ENCODE measurements at places on chromosomes 13 and 19. TPM values are rescaled to one million over a fixed set of nuclear protein-coding genes. Genes with fewer than 3 reads are reported as not detected.

GRCh38 chr19:58555369-58555885, 522 bp upstream of the CHMP2A start:
- DNase-seq: no peak

DNA sequence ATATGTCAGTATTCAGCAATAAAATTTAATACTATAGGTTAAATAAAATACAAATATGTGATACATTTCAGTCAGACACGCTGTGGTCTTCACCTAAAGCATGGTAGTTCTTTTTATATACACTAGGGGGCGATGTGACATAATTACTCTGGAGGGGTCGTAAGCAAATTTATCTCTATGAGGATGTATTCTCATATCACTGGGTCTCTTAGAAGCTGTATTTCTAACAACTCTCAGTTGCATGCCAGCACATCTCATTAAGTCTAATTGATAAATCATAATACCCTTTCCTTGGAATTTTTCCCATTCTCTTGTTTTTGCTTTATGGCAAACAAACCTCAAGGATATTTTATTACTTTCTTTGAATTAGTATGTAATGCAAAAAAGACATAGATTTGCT, 3.9 kb upstream of the PCDH17 start:
- DNase-seq: no peak

- DNase-seq: peak; percentile 81
These were observed at the start of gene CFD for GRCh38 chr19:858868-859843. Gene CFD (plus strand): TSS chr19:859664. CDS start chr19:859690, 26 bp downstream.

Gene LYPD4
- not detected for polyA plus RNA-seq

Gene CLEC4M
- polyA plus RNA-seq: not detected

Gene HIPK4
- polyA plus RNA-seq: 0.09 TPM

DNA sequence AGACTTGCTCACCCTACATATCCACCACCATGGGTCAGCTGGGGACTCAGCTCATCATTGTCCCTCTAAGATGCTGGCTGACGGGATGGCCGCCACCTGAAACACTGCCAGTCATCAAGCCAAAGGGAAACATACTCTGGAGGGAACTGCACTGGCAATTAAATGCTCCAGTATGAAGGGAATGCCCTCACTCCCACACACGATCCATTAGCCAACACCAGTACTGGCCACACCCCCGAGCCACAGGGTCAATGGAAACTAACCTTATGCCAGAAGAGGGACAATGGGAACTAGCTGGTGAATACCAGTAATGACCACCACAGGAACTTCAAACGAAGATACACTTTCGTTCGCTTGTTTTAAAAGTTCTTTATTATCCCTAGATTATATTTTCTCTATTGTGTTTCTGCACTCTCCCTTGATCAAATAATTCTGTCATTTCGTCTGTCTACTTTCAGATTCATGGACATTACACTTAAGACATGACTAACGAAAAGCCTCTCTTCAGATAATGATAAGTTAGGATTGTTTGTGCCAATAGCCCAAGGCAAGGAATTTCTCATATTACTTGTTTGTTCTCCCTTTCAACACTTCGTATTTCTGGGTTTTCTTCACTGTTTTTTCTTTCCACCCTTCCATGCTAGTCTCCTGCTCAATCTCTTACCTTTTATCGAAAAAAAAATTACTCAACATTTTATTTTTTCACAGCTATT, 1.7 kb upstream of the ZNF507 start:
- no peak for DNase-seq

DNA sequence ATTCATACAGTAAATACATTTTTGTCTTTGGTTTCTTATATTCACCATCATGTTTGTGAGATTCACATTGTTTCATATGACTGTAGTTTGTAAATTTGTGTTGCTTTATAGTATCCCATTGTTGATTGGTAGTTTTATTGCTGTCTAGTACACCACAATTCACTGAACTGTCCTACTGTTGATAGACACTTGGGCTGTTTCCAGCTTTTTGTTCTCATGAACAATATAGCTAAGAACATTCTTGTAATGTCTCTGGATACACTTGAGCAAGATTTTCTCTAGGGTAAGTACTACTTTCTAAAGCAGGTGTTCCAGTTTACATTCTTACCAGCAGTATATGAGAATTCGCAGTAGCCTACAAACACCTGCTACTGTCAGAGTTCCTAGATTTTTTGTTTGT, 37.8 kb downstream of the SKA3 start:
- DNase-seq: no peak

GRCh38 chr19:55685776-55686175, 10.8 kb downstream of the EPN1 start:
- no peak for DNase-seq

GRCh38 chr19:27770095-27770494, 1442.9 kb downstream of the UQCRFS1 start:
- DNase-seq: no peak

- no peak for DNase-seq
These were observed 1142.8 kb downstream of the PCDH9 start for GRCh38 chr13:66087269-66087710.

DNA sequence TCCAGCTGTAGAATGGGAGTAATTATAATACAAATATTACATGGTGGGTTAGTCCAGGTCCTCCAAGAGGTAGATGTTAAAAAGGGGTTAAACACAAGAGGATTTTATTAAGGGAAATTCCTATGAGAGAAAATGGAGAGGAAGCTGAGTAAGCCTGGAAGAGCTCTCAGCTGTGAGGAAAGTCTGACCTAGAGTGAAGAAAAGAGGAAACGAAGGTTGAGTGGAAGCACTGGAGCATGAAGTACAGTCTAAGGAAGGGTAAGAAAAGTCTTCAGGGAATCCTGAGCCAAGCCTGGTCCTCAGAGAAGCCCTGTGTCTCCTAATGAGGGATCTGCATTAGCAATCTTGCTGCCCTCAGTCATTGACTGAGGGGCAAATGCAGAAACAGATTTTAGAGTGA, 506.2 kb downstream of the GPC5 start:
- DNase-seq: no peak

Gene HSPB6
- polyA plus RNA-seq: not detected

DNA sequence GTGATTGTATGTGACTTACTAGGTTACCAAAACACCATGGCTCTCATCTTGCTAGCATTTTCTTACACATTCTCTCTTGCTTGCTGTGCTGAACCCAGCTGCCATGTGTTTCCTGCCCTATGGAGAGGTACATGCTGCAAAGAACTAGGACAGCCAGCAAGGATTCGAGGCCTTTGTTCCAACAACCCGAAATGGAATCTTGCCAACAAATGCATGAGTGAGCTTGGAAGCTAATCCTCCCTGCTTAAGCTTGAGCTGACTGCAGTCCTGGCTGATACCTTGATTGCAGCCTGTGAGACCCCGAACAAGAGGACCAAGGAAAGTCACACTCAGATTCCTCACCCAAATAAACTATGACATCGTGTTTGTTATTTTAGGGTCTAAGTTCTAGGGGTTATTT, 651.2 kb downstream of the SLITRK6 start:
- DNase-seq: no peak

- no peak for DNase-seq
These were observed 549.5 kb upstream of the ARGLU1 start for GRCh38 chr13:107117327-107118012.

Gene RHPN2
- polyA plus RNA-seq: 0.16 TPM

- DNase-seq: no peak
These were observed 231.5 kb upstream of the KLHL1 start for GRCh38 chr13:70339738-70340137.

Gene ANGPTL4
- polyA plus RNA-seq: not detected

Gene PROZ
- polyA plus RNA-seq: not detected

Gene PCDH8
- not detected for polyA plus RNA-seq

DNA sequence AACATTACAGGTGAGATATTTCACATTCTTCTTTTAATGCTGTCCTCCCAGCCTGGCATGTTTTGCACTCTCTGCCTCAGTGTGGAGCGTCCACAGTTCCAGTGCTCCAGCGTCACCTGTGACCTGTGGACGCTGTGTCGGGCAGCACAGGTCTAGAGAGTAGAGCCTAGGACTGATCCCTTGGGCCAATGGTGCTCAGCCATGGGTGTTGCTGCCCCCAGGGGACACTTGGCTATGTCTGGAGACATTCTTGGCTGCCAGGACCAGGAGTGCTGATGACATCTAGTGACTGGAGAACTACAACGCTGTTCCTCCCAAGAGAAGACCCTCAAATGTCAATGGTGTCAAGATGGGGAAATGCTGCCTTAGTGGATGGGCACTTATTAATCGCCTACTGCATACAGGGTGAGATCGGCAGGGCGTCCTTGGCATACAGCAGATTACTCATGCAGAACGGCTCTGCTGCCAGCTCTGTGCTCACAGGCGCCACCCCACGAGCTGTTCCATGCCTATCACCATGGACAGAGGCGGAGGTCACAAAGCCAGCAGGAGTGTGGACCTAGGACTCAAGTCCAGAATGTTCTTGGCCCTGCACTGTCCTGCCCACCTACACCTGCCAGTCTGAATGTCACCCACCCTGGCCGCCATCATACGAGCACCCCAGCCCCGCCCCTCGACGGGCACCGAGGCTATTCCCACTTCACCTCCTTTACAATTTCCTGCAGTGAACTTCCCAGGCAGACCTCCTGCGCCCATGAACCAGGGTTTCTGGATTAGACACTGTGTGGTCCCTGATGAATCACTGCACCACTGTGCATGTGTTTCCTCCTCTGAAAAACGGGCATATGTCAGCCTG, 13.9 kb upstream of the MADCAM1 start:
- DNase-seq: no peak

Gene YJEFN3
- not detected for polyA plus RNA-seq

DNA sequence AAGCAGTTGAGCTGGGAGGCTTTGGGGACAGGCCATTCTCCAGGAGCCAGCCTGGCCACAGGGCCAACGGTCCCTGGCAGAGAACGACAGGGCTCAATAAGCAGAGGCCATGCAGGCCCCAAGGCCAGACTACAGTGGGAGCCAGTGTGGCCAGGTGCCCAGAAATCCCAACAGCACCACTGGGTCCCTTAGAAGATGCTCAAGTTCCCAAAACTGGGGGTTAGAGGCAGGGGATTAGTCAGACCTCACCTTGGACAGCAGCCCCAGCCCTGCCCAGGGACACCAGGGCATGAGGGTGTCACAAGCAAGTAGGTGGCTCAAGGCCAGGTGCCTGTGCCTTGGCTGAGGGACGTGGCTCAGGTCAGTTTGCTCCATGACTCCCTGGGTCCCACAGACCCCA, 12.8 kb downstream of the SCGB2B2 start:
- no peak for DNase-seq

GRCh38 chr19:39147480-39147879, 21.9 kb downstream of the PAK4 start:
- DNase-seq: no peak

Gene IZUMO2
- not detected for polyA plus RNA-seq

Gene ZNF772
- polyA plus RNA-seq: 1.2 TPM

- DNase-seq: no peak
These were observed 35.7 kb downstream of the UFM1 start for GRCh38 chr13:38385153-38385891.

Gene CCL25
- polyA plus RNA-seq: not detected

Gene ILF3
- 189 TPM for polyA plus RNA-seq

Gene ANKRD10
- polyA plus RNA-seq: 30.5 TPM

Gene CEACAM8
- not detected for polyA plus RNA-seq

- no peak for DNase-seq
These were observed 55.6 kb downstream of the RCBTB2 start for GRCh38 chr13:48477191-48477855.
